B cell (primary cell): ENCODE measurements at places on chromosomes 3 and 15.

DNA sequence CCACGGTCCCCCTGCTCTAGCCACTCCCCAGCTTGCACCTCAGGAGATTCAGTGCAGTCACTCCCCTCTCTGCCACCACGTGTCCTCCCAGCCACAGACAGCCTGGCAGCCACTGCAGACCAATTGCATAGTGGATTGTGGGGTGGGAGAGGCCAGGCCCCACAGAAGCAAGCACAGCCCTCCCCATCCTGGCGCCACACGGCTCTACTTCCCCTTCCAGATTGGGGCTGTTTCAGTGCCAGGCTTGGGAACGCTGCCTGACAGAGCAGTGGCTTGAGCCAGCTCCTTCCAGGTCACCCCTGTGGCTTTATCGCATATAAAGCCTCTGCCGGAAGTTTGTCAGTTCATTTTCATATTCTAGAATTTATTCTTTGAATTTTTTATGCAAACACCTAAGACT is 90.7 kb downstream of the TMEM266 start:
- DNase-seq: no peak

GRCh38 chr3:124594581-124594980 is 135.7 kb upstream of the UMPS start:
- DNase-seq: no peak

DNA sequence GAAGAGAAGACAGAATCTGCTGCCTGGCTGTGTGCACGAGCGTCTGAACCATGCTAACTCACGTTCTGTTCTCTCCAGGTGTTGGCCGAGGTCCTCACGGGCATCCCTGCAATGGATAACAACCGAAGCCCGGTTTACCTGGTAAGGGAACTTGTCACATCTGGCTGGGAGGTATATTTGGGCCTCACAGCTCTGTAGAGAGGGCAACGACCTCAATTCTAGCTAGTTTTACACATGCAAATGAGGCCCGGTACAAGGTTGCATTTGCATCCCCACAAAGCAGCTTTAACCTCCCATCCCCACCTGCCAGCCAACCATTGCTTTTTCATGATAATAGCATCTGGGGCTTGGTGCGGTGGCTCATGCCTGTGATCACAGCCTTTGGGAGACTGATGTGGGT is 22.0 kb upstream of the TATDN2 start:
- peak; percentile 61 for DNase-seq

- peak; percentile 99 for DNase-seq
These were observed at the start of gene UBP1 for GRCh38 chr3:33440328-33441224. UBP1 (minus strand) TSS chr3:33440405; CDS start chr3:33439848, 557 bp downstream.

DNA sequence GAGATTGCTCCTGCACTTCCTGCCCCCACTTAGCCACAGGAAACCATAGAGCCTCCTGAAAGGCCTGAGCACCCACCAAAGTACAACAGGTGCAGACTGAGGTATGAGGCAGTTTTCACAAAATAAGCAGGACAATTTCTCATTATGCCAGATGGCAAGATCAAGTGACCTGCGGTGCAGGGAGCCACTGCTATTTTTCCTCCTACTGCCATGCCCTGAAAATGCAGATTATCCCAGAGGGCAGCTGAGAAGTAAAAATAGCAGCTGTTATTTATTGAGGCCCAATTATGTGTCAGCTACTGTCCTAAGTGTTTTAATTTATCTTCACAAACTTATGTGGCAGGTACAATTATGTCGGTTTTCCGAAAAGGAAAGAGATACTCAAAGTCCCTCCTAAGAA is 209.5 kb upstream of the ST8SIA2 start:
- no peak for DNase-seq

DNA sequence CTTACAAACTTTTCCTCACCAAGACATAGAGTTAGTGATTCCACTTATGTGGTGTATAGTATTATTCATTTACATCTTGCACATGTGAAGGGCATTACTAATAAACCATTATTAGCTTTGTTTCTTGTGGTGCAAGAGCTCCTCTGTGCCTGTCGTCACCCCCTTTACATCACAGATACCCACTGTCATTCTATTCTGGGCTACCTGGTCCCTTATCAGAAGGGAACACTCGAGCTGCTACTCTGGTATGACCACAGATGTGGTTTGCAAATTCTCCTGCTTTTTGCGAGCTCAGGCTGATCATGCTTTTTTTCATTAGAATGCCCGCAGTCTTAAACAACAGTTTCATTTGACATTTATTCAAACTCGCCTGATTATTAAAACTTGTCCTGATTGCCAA is 13.9 kb upstream of the SENP2 start:
- DNase-seq: no peak

DNA sequence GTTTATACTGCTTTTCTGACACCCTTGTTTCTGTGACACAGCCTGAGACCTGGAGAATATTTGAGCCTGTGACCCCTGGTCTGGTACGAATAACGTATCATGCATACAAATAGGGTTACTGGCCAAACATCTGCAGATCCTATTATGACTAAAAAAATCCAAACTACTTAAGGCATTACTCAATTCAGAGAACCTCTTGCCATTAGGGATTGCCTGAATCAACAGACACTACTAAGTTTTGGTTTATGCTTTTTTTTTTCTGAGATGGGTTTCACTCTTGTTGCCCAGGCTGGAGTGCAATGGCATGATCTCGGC is 35.4 kb downstream of the OSBPL10 start:
- DNase-seq: no peak

GRCh38 chr15:50046159-50046558 is 72.9 kb downstream of the ATP8B4 start:
- no peak for DNase-seq

DNA sequence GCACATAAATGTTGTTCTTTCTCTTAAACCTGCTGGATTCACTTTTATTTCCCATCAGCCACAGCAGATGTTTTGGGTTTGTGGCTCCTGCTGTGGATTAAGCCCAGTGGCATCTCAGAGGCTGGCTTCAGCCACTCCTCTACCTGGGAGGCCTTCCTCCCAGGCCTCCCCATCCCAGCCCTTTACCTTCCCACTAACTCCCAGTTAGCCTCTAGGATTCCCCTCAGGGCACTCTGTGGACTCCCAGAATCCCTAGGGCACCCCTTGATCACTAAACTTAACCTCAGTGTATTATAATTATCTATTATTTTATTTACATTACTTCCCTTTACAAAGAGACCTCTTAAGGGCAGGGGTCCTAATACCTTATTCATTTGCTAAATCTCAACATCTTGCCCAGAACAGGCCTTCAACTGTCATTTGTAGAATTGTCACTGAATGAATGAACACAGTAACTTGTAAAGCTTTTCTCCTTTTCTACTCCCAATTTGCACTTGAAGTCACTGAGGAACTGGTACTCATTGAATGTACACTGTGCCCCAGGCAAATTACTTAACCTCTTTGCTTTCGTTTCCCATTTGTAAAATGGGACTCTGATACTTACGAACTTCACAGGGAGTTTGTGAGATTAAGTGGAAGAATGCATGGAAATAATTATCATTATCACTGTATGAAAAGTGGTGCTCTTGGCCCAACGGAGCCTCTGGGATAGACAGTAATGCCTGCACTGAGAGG is 8.3 kb downstream of the CCDC13 start:
- no peak for DNase-seq

GRCh38 chr3:130380398-130380797 is 34.9 kb downstream of the COL6A5 start:
- DNase-seq: no peak

DNA sequence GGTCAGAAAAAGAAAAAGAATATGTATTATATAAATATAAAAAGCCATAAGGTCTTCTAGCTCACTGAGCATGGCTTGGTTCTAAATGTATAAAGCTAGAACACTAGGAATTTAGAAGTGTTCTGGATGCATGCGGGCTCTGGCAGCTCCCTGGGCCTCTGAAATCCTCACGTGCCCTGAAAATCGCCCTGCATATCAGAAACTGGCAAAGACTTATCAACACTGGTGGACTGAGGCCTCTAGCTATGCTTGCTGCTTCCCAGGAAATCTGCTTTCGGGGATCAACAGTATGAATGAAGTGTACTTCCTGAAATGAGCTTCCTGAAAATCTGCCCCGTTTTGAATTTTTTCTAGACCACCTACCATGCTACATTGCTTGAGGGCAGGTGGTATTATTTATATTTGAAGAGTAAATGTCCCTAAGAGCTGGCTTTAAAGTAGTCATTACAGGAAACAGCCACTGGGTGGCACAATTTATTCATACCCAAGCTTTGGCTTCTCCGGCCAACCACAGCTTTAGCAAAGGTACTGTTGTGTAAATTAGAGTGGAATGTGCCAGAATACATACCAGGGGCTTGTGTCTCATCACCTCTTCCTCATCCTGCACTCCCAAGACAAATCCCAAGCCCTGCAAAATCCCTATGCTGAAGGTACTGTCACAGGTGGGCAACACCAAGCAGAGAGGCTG is 17.7 kb downstream of the CRTAP start:
- DNase-seq: peak; percentile 70

- no peak for DNase-seq
These were observed 62.7 kb upstream of the CCR4 start for GRCh38 chr3:32888739-32889138.

GRCh38 chr3:103342205-103342731 is 907.5 kb downstream of the ZPLD1 start:
- DNase-seq: no peak

GRCh38 chr3:46517016-46517783 is 19.4 kb downstream of the RTP3 start:
- DNase-seq: no peak

DNA sequence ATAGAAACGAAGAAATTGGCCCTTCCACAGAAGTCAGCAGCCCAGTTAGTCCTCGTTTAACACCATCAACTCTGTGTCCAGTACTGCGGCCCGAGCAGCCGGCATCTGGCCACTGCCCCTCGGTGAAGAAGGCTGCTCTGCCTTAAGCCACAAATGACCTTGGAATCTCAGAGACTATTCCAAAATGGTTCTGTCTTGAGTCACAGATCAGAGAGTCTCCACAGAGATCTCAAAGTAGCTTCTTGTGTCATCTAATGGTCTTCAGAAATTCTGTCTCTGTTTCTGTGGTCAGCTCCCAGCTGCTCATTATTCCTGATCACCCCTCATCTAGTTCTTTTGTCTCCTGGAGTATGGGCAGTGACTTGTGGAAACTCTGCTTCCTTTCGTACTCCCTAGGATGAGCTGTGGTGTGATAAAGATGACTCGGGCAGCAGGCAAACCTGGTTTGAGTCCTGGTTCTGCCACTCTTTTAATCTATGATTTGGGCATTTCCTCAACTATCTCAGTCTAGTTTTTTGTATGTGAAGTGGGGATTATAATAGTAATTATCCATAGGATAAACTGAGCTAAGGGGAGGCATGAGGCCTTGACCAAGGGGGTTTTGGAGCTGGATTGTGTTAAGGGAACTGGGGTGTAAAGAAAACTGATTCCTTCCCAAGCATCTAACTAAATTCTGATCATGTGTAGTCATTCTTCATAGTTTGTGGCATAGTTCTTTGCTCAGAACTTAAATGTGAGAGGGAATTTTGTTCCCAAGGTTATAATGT is 22.6 kb downstream of the CRTC3 start:
- DNase-seq: no peak

- DNase-seq: peak; percentile 56
These were observed 1031.7 kb upstream of the CFAP20DC start for GRCh38 chr3:60081381-60082095.

DNA sequence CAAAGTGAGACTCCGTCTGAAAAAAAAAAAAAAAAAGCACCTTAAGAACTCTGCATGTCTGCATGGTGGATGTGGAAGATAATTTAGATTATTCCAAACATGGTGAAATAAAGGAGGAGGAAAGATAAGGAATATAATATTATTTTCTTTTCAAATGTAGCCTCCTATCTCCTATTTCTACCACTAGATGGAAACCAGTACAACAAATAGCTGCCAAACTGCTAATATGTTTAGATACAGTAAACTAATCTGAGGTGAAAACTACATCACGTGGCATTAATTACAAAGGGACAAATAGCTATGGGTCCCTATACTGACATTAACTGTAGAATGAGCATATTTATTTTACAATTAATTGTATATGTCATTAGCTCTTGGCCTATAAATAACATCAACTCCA is 197.8 kb downstream of the TBC1D5 start:
- no peak for DNase-seq

DNA sequence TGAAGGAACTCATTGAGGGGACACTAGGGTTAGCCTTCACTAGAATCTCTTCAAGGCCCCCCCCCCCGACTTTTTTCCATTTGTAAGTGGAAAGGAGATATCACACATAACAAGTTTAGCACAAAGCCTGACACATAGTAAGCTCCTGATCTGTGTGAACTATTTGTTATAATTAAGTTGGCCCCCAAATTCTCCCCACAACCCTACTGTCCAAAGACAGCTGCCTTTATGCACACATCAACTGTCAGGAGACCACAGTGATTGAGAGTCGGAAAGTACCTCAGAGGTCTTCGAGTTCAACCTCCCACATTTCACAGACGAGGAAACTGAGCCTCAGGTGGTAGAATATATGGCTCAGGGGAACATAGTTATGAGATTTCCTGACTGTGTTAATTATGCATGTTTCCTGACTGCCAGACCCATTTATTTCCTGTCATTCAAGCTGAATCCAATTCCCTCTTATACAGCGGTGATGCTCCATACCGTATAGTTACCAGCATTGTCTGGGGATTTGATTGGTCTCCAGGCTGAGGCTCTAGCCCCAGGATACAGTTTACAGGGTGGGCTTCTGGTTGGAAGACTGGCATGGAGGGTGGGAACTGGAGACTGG is 227.4 kb upstream of the CMC1 start:
- no peak for DNase-seq

- DNase-seq: no peak
These were observed 40.5 kb downstream of the DZIP3 start for GRCh38 chr3:108629974-108630373.

- no peak for DNase-seq
These were observed 41.7 kb upstream of the ADAMTSL3 start for GRCh38 chr15:83612226-83612625.

DNA sequence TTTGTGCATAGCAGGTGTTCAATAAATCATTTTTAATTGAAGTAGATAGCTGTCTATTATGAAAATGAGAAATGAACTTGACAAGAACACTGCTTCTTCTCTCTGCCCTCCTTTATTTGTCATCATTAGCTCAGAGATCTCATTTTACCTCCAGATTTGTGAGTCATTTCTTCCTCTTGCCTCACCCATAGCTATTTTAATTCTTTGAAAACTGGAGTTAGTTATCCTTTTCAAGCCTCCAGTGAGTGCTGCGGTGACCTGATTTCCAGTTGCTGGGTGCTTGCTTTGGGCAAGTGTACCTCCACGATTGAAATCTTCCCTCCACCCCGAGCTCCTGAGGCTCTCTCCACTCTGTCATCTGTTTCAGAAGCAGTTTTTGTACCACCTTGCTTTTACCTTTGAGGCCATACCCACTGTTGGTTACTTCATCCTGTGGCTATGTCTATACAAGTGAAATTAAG is 114.6 kb downstream of the NFKBIZ start:
- DNase-seq: no peak

- DNase-seq: no peak
These were observed 84.5 kb downstream of the VGLL4 start for GRCh38 chr3:11558918-11559815.
